Stomach (tissue), 19 donors: ENCODE measurements at places on chromosomes 13 and 19.

DNA sequence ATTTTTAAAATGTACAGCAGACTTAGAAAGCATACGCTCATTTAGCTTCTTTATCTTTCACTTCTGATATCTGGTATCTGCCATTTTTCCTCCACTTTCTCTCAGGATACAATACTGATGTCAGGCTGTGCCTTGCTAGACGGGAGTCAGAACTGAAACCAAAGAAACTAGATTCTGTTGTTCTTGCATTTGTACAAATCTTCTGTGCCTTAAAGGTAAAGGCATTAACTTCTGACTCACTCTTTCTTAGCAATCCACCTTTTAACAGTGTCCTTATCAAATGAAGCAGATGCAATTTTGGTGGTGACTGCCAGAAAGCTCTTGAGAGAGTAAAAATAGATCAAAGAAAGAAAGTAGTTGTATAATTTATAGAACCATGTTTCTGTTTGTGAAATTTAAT is 370.4 kb downstream of the PCDH20 start:
- peak; percentile 2 for DNase-seq
- no peaks in the 10 kb centered on the region for H3K4me1 ChIP-seq
- H3K4me3 ChIP-seq = no peak overlapping the region
- no peaks in the 10 kb centered on the region for H3K36me3 ChIP-seq

GRCh38 chr13:114088863-114089262 is 43.6 kb downstream of the RASA3 start:
- no peaks in the 10 kb centered on the region for H3K27me3 ChIP-seq
- H3K4me3 ChIP-seq = no peak overlapping the region
- H3K4me1 ChIP-seq = no peaks in the 10 kb centered on the region
- no peak overlapping the region for H3K27ac ChIP-seq
- no peak for DNase-seq
- no peaks in the 10 kb centered on the region for H3K36me3 ChIP-seq

DNA sequence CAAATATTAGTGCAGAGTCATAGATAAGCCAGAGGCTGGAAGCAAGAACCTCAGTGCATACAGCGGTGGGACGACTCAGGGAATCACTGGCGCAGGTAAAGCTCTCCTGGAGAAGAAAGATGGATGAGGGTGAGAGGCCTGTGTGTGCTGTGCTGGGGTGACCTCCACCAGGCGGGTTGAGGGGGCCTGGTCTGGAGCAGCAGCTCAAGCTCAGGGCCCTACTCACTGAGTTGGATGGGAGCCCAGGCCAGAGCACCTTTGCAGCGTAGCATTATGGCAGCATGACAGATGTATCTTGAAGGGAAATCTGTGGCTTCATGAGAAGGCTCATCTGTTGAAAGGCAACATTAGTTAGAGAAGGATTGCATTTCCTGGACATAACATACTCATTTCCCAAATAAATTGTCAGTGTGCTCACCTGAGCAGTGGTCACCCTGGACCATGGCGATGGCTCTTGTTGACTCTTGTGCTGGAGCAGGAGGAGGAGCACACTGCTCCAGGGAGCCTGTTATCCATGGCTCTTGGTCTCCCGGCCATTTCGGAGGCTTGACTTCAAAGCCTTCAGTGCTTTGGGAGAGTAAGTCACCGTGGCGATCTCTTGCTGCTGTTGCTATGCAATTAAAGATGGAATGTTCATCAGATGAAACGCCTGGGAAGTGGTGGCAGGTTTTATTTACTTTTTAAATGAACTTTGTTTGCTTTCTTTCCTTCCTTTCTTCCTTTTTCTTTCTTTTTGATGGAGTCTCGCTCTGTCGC is 25.0 kb downstream of the HNRNPM start:
- peaks cover 18% of the 10 kb centered on the region for H3K4me1 ChIP-seq
- H3K27me3 ChIP-seq = no peaks in the 10 kb centered on the region
- DNase-seq = no peak
- H3K4me3 ChIP-seq = no peak overlapping the region
- no peak overlapping the region for H3K27ac ChIP-seq

DNA sequence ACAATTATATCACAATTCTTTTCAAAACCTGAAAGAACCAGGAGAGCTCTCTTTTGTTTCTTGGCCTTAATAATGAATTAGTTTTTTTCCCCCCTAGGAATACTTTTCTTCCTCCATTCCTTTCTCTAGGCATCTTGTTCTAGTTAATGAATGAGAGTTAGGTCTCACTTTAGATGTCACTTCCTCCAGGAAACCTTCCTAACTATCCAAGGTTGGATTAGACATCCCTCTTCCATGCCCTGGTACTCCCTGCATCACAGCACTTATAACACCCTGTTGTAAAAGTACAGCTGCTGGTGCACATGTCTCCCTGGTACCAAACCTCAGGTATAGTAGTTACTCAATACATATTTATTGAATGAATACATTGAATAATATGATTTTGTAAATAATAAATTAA is 21.2 kb upstream of the DGKH start:
- no peak overlapping the region for H3K27ac ChIP-seq
- DNase-seq = no peak
- no peaks in the 10 kb centered on the region for H3K36me3 ChIP-seq
- no peak overlapping the region for H3K4me3 ChIP-seq
- H3K27me3 ChIP-seq = no peaks in the 10 kb centered on the region

DNA sequence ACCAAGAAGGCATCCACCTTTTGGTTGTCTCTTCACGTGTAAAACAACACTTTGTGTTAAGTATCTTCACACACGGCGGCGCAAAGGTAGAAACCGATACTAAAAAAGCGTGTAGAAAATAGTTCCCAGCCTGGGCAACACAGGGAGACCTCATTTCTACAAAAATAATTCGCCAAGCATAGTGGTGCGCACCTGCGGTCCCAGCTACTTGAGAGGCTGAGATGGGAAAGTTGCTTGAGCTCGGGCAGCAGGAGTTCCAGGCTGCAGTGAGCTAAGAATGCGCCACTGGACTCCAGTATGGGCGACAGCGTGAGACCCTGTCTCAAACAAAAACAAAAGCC is 573 bp upstream of the ERCC5 start:
- no peak for DNase-seq
- peaks cover 13% of the 10 kb centered on the region for H3K36me3 ChIP-seq
- H3K4me3 ChIP-seq = peak overlapping the region; percentile 97
- no peaks in the 10 kb centered on the region for H3K27me3 ChIP-seq
- H3K4me1 ChIP-seq = peaks cover 41% of the 10 kb centered on the region
- H3K27ac ChIP-seq = peak overlapping the region; percentile 97

- H3K27me3 ChIP-seq = no peaks in the 10 kb centered on the region
- no peaks in the 10 kb centered on the region for H3K36me3 ChIP-seq
- no peak overlapping the region for H3K4me3 ChIP-seq
- peaks cover 8% of the 10 kb centered on the region for H3K4me1 ChIP-seq
- H3K27ac ChIP-seq = no peak overlapping the region
These were observed 121.5 kb downstream of the FRY start for GRCh38 chr13:32153056-32153455.

DNA sequence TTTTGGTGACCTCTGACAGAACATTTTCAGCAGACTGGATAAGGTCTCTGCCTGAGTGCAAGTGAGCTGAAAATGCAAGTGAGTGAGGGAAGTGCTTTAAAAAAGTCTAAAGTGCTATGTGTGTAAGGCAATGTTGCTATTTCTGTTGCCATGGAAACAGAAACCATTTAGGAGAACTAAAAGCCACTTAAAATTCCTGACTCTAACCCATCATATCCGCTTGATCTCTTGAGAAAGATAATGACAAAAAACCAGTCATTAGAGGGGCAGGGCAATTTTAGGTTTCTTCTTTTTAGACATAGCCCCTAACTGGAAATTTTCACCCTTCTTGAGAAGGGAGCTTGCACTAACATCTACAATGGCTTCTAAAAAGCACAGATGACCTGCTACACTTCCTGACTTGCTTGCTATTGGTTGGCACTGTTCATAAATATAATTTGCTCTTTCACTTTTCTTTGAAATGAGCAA is at the start of gene CYSLTR2:
TSS of gene CYSLTR2 (plus strand) at position 458 of the 468 bp plus-strand sequence. CDS start 52,889 bp downstream, outside the sequence.
- H3K27ac ChIP-seq = no peak within 1 kb of the TSS
- no peaks in the 10 kb centered on the region for H3K4me1 ChIP-seq
- no peak within 1 kb of the TSS for H3K4me3 ChIP-seq
- peak; percentile 79 for DNase-seq

GRCh38 chr19:30686176-30686820 is 314.1 kb downstream of the ZNF536 start:
- peaks cover 5% of the 10 kb centered on the region for H3K4me1 ChIP-seq
- peak overlapping the region; percentile 22 for H3K4me3 ChIP-seq
- H3K27me3 ChIP-seq = peaks cover 12% of the 10 kb centered on the region
- no peak overlapping the region for H3K27ac ChIP-seq
- H3K36me3 ChIP-seq = no peaks in the 10 kb centered on the region

DNA sequence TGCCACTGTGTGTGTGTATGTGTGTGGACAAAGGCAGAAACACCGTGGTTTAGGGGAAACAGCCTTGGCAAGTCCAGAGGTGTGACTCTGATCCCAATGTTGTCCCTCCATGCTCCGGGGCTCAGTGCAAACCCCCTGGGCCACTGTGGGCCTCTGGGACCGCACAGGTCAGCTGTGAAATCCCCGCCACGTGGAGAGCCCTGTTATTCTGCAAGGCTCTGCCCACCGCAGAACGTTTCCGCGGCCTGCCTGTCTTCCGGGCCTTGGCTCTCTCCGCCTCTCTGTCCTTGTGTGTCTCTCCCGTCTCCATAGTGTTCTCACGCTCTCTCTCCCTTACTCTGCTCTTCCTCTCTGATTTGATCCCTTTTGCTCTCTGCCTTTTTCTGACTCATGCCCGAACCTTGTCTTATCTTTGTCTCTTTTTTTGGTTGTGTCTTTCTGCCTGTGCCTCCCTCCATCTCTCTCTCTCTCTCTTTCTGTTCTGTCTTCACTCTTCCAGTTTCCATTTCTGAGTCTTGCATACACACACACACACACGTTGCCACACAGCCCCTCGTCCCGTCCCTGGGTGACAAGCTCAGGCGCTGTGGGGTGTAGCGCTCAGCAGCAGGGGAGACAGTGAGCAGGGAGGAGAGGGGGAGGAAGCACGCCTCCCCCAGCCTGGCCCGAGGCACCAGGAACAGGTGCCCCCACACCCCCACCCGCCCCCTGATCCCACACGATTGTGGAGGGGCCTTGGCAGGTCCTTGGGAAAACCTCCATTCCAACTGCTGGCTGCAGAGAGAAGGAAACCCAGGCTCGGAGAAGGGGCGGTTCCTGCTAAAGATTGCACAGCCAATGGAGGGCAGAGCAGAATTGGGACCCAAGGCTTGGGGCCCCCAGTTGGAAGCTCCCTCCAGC is 3.0 kb downstream of the TTYH1 start:
- H3K36me3 ChIP-seq = no peaks in the 10 kb centered on the region
- no peaks in the 10 kb centered on the region for H3K4me1 ChIP-seq
- H3K27me3 ChIP-seq = peaks cover 78% of the 10 kb centered on the region
- no peak overlapping the region for H3K27ac ChIP-seq

- H3K27ac ChIP-seq = no peak overlapping the region
- H3K27me3 ChIP-seq = no peaks in the 10 kb centered on the region
- peaks cover 91% of the 10 kb centered on the region for H3K36me3 ChIP-seq
These were observed 53.3 kb downstream of the PARP4 start for GRCh38 chr13:24459234-24459633.

- H3K4me3 ChIP-seq = no peak overlapping the region
- no peak overlapping the region for H3K27ac ChIP-seq
- no peak for DNase-seq
These were observed 1484.8 kb upstream of the MIR17HG start for GRCh38 chr13:89862691-89863036.

- peak overlapping the region; percentile 38 for H3K4me3 ChIP-seq
- peaks cover 8% of the 10 kb centered on the region for H3K27me3 ChIP-seq
- DNase-seq = peak; percentile 43
These were observed 565 bp downstream of the KLK10 start for GRCh38 chr19:51018745-51019543.

DNA sequence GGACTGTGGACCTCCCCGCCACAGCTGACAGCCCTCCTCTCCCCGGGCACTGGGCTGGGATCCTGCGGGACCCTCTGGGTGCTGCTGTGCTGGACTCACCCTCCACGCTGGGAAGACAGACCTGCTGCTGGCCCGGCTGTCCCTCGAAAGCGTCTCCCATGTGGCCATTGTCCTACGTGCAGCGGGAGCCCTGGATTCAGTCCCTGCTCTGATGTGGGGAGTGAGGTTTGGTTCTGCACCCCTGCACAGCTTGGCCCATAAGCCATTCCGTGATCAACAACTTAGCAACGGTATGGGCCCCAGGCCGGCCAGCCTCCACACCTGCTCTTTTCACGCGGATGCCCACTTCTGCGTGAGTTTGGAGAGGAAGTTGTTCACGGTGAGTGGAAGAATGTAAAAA is 195.2 kb downstream of the TEX29 start:
- no peaks in the 10 kb centered on the region for H3K4me1 ChIP-seq
- H3K36me3 ChIP-seq = no peaks in the 10 kb centered on the region
- no peak for DNase-seq

GRCh38 chr19:2308114-2308556 is at the start of gene LINGO3:
LINGO3 (minus strand) TSS chr19:2308154; CDS start chr19:2291776, 16,378 bp downstream.
- H3K27ac ChIP-seq = no peak within 1 kb of the TSS
- H3K27me3 ChIP-seq = peaks cover 7% of the 10 kb centered on the region
- peak; percentile 46 for DNase-seq
- peak within 1 kb of the TSS; percentile 32 for H3K4me3 ChIP-seq
- no peaks in the 10 kb centered on the region for H3K4me1 ChIP-seq
- H3K36me3 ChIP-seq = no peaks in the 10 kb centered on the region

DNA sequence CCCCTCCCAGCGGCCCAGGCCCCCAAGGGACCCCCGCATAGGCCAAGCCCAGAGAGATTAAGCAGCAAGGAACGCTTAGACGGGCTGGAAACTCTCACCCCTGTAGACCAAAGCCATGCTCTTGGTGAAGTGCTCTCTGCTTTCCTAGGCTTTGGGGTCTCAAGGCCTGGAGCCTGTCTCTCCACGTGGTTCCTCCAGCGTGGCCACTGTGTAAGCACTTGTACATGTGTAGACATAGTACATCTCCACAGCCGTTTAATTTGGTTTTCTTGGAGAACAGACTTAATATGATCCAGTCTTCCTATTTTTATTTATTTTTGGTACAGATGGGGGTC is 1.1 kb downstream of the NUDT19 start:
- H3K27me3 ChIP-seq = no peaks in the 10 kb centered on the region
- no peaks in the 10 kb centered on the region for H3K36me3 ChIP-seq
- H3K4me1 ChIP-seq = peaks cover 75% of the 10 kb centered on the region
- no peak for DNase-seq
- H3K4me3 ChIP-seq = peak overlapping the region; percentile 82

DNA sequence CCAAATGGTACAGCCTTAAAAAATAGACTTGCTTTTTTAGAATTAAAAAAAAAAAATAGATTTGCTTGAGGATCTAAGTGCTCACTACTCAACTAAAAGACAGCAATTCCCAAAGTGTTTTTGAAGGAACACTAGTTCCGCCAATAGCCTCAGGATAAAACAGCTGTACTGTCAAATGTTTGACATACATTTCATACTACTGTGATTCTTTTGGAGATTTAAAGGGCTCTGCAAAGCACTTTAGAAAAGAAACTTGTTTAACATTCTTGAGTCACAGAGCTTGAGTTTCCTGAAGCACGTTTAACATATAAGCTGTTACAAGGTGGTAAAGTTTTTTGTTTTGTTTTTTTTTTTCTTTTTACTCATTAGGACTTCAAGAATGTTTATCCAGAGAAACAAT is 23.1 kb upstream of the KLF5 start:
- H3K27me3 ChIP-seq = no peaks in the 10 kb centered on the region
- peaks cover 6% of the 10 kb centered on the region for H3K4me1 ChIP-seq
- DNase-seq = no peak
- H3K27ac ChIP-seq = no peak overlapping the region
- no peaks in the 10 kb centered on the region for H3K36me3 ChIP-seq
- no peak overlapping the region for H3K4me3 ChIP-seq

GRCh38 chr19:5228932-5229777 is 111.5 kb downstream of the PTPRS start:
- peaks cover 5% of the 10 kb centered on the region for H3K27me3 ChIP-seq
- H3K27ac ChIP-seq = no peak overlapping the region
- H3K4me3 ChIP-seq = peak overlapping the region; percentile 30
- peaks cover 9% of the 10 kb centered on the region for H3K4me1 ChIP-seq

GRCh38 chr13:30332456-30333143 is 25.2 kb upstream of the KATNAL1 start:
- no peaks in the 10 kb centered on the region for H3K27me3 ChIP-seq
- no peak for DNase-seq
- no peaks in the 10 kb centered on the region for H3K4me1 ChIP-seq
- no peaks in the 10 kb centered on the region for H3K36me3 ChIP-seq
- no peak overlapping the region for H3K27ac ChIP-seq
- no peak overlapping the region for H3K4me3 ChIP-seq
